ENCODE measurements at places on chromosomes 4 and X. TPM values are rescaled to one million over a fixed set of nuclear protein-coding genes. Genes with fewer than 3 reads are reported as not detected.

Gene VGLL1
- 3.3 TPM for total RNA-seq

Gene PDLIM3
- total RNA-seq, result 6.1 TPM

Gene HTN3
- total RNA-seq, result not detected

Gene GABRB1
- total RNA-seq, result 0.20 TPM

Gene MAGEB10
- total RNA-seq, result not detected

Gene PGAM4
- total RNA-seq, result not detected

Gene GLRB
- total RNA-seq, result 20.7 TPM

Gene COL4A6
- 1.7 TPM for total RNA-seq
